Ascending aorta (tissue), 2 donors: ENCODE measurements at places on chromosomes 1 and 21.

DNA sequence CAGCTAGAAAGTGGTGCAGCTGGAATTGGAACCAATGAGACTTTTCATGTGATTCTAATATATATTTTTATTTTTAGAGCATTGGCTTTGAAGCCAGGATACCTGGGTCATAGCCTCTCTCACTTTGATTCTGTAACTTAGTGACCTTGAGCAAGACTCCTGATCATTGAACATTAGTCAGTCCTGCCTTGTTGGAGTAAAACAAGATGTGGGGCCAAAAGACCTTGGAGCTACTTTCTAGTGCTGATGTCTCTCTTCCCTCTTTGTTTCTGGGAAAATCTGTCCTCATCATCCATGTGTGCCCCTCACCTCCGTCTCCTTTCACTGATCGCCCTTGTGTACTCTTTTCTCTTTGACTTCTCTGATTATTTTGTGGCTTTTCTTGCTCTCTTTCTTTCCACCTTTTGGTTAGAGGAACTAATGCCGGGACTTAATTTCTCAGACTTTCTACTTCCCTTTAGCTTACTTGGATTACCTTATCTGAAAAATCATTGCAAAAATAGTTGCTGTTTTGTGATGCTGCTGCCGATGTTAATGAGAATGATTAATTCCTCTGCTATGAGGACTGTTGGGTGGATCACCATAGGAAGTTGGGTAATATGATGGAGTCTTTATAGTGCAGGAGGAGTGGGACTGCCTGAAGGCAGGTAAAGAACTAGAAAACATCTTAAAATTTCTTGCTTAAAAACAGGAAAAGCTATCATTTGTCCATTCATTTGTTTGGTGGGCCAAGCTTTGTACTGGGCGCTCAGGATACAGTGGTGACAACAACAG is 72.0 kb downstream of the NOS1AP start:
- H3K27me3 ChIP-seq: no peaks in the 10 kb centered on the region
- H3K4me3 ChIP-seq: no peak overlapping the region
- H3K36me3 ChIP-seq: no peaks in the 10 kb centered on the region
- no peaks in the 10 kb centered on the region for H3K4me1 ChIP-seq

GRCh38 chr1:115656461-115657077 is 14.8 kb downstream of the VANGL1 start:
- H3K36me3 ChIP-seq: peaks cover 16% of the 10 kb centered on the region
- no peak overlapping the region for H3K4me3 ChIP-seq
- no peak overlapping the region for H3K27ac ChIP-seq
- DNase-seq: no peak
- peaks cover 6% of the 10 kb centered on the region for H3K4me1 ChIP-seq

DNA sequence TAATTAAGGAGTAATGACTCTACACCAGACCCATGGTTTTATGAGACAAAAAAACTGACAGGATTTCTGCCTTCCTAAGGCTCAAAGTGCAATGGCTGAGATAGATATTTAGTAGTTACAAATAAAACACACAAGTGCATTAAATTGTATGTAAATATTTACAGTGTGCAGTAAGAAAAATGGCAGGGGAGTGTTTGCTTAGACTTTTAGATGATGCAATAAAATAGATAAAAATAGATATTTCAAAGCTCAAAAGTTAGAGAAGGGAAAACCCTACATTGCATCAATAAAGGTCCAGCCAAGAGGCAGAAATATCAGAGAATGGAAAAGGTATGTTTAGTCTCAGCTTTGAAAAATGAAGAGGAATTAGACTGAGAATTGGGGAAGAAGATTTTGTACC is 226.3 kb upstream of the FGGY start:
- no peak for DNase-seq
- H3K27ac ChIP-seq: no peak overlapping the region
- no peaks in the 10 kb centered on the region for H3K27me3 ChIP-seq
- H3K36me3 ChIP-seq: no peaks in the 10 kb centered on the region
- no peaks in the 10 kb centered on the region for H3K4me1 ChIP-seq

- H3K36me3 ChIP-seq: no peaks in the 10 kb centered on the region
- no peak for DNase-seq
- H3K27me3 ChIP-seq: no peaks in the 10 kb centered on the region
- H3K4me1 ChIP-seq: no peaks in the 10 kb centered on the region
Observed at GRCh38 chr1:183164340-183164739, 21.7 kb upstream of the LAMC2 start.

DNA sequence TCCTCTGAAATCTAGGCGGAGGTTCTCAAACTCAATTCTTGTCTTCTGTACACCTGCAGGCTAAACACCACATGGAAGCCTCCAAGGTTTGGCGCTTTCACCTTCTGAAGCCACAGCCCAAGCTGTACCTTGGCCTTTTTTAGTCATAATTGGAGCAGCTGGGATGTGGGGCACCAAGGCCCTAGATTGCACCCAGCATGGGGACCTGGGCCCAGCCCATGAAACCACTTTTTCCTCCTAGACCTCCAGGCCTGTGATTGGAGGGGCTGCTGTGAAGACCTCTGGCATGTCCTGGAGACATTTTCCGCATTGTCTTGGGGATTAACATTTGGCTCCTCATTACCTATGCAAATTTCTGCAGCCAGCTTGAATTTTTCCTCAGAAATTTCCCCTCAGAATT is 181.0 kb downstream of the TYW3 start:
- H3K4me1 ChIP-seq: no peaks in the 10 kb centered on the region
- no peaks in the 10 kb centered on the region for H3K27me3 ChIP-seq

- H3K27ac ChIP-seq: peak overlapping the region; percentile 82
- DNase-seq: peak; percentile 14
- no peaks in the 10 kb centered on the region for H3K27me3 ChIP-seq
- no peak overlapping the region for H3K4me3 ChIP-seq
- peaks cover 5% of the 10 kb centered on the region for H3K4me1 ChIP-seq
Observed at GRCh38 chr1:58968360-58968952, 184.6 kb upstream of the JUN start.

DNA sequence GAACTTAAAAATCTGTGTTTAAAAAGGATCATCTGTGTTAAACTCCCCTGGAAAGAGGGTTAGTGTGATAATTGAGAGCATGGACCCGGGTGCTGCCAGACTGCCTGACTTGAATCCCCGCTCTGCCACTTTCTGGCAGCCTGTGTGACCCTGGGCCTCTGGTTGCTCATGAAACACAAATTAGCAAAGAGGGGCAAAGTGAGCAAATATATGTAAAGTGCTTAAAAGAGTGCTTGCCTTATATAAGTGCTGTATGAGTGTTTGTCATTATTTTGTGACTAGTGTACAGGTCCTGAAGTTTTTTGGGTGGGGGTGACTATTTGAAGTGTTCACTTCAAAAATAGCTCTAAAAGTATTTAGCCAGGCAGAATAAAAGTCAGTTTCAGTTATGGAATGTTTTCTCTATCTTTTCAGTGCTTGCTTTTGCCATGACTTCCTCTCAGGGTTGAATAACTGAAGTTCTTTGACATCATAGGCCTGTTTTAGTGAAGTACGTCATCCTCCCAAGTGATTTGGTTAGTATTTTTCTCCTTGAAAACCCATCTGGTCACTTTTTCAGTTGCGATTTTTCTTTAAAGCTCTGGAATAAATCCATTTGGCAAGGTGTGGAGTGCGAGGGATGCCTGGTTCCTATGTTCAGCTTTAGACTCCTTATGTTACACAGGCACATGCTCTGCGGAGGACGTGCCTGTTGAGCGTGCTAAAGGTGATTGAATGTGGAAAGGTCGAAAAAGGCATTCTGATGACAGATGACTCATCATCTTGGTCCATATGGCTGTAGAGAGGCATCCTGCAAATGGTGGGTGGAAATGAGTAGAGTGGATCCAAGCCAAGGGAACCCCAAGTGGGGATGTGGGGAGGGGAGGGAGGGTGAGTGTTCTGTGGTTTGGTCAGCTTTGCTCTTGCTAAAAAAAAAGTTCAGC is 47.8 kb downstream of the AK4 start:
- H3K4me1 ChIP-seq: peaks cover 7% of the 10 kb centered on the region
- no peak for DNase-seq
- H3K36me3 ChIP-seq: no peaks in the 10 kb centered on the region
- no peak overlapping the region for H3K4me3 ChIP-seq

DNA sequence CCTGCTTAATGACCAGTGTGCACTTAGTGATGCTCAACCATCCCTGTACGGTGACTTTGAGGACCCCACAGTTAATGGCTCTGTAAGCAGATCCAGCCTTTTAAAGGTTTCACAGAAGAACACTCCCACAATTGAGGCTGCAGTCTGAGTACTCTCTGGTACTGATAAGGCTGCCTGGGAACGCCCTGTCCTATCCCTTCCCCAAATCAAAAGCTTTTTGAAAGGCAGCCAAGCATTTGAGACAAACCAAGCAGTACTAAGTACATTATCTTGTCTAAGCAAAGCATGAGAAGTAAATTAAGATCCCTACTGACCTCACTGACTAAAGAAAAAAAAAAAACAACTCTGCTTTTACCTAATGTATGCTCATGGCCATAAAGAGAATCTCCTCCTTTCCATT is 60.7 kb downstream of the SH3GLB1 start:
- no peaks in the 10 kb centered on the region for H3K36me3 ChIP-seq
- no peak overlapping the region for H3K27ac ChIP-seq

- no peak overlapping the region for H3K4me3 ChIP-seq
- no peaks in the 10 kb centered on the region for H3K36me3 ChIP-seq
- DNase-seq: no peak
- H3K4me1 ChIP-seq: no peaks in the 10 kb centered on the region
Observed at GRCh38 chr1:179757933-179758332, 14.8 kb downstream of the FAM163A start.

DNA sequence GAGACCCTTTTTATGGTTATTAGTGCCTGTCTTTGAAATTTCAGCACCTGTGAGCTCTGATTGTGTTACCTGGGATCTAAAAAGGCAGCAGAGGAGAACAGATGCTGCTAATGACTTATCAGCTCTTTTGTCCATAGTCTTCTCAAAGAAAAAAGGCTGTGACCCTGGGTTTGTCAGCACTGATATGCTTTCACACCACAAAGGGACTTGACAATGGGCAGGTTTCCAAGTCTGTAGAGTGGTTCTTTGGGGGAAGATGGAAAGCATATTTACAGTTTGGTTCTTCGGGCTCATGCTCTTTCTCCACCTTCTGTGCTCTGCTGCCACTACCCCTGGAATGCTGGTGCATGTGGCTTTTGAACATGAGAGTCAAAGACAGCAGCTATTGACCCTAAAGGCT is 32.0 kb downstream of the DNAJC6 start:
- no peak overlapping the region for H3K4me3 ChIP-seq
- no peak for DNase-seq
- no peaks in the 10 kb centered on the region for H3K4me1 ChIP-seq
- no peaks in the 10 kb centered on the region for H3K27me3 ChIP-seq
- H3K36me3 ChIP-seq: no peaks in the 10 kb centered on the region

DNA sequence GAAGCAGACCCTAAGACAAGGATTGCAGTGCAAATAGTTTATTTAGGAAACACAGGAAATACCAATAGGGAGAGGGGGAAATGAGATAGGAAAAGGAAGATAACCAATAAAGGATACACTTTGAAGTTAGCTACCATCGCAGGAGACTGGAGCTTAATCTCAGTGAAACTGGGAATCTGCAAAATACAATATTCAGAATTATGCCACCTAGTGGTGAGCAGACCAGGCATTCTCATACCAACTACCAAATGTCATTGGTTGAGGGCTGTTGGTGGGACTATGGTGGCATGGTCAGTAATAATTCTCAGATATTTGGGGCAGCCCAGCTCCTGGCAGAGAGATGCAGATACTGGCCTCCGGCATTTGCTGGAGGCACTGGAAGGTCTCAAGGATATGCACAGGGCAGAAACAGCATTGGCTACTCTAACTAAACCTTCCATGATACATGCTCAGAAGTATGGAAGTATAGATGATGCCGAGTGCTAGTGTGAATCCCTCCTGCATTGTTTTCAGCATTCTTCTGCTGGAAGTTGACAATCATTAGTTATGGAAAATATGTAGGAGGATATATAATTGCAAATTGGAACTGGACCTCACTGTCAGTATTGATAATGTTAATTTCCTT is 11.8 kb upstream of the ZFP69B start:
- H3K36me3 ChIP-seq: no peaks in the 10 kb centered on the region
- H3K4me3 ChIP-seq: no peak overlapping the region
- H3K27me3 ChIP-seq: no peaks in the 10 kb centered on the region
- no peak overlapping the region for H3K27ac ChIP-seq
- no peak for DNase-seq
- no peaks in the 10 kb centered on the region for H3K4me1 ChIP-seq

- DNase-seq: no peak
- H3K36me3 ChIP-seq: no peaks in the 10 kb centered on the region
- H3K27ac ChIP-seq: no peak overlapping the region
- no peak overlapping the region for H3K4me3 ChIP-seq
Observed at GRCh38 chr1:173043253-173043652, 7.5 kb downstream of the TNFSF18 start.

DNA sequence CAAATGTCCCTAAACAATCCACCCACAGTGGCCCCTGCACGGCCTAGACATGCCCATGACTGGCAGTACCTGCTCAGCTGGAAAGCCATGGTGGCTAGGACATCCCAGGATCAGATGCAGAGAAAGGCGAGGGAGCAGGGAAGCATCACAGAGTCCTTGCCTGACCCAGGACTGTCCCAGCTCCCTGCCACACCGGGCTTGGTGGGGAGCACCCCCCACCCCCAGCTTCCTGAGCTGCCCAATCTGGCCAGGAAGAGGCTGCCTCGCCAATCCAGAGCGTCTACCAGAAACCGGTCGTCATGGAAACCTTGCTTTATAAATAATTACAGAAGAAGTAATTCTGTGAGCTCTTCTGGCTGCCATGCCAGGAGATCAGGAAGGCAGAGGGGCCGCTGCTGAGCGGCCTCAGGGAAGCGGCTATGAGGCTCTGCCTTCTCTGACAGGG is 34.8 kb downstream of the ACOT7 start:
- no peaks in the 10 kb centered on the region for H3K27me3 ChIP-seq
- peaks cover 30% of the 10 kb centered on the region for H3K4me1 ChIP-seq
- H3K36me3 ChIP-seq: no peaks in the 10 kb centered on the region
- peak overlapping the region; percentile 83 for H3K27ac ChIP-seq
- H3K4me3 ChIP-seq: no peak overlapping the region
- no peak for DNase-seq

- H3K27ac ChIP-seq: no peak overlapping the region
- H3K4me1 ChIP-seq: peaks cover 5% of the 10 kb centered on the region
- no peak overlapping the region for H3K4me3 ChIP-seq
- no peak for DNase-seq
Observed at GRCh38 chr1:18898567-18898966, 3.8 kb downstream of the ALDH4A1 start.

DNA sequence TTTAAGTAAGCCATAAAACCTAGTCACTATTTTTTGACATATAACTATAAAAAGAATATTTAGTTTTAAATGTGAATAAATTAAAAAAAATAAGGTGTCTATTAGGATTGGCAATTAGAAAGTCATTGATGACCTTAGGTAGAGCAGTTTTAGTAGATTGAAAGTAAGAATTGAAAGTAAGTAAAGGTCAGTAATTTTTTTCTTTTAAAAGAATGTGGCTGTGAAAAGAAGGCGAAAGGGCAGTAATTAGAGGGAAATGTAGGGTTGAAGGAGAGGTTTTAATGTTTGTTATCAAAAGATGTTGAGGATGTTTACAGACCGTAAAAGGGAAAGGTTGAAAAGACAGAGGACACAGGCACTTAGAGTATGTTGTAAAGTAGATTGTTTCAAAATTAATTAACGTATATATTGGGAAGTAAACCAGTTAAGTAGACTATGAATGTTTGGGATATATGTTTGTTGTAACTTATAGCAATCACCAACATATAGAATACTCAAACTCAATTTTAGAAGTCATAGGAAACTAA is 41.0 kb downstream of the ZFYVE9 start:
- H3K4me1 ChIP-seq: no peaks in the 10 kb centered on the region
- no peaks in the 10 kb centered on the region for H3K27me3 ChIP-seq
- no peak overlapping the region for H3K27ac ChIP-seq
